WTC11 (cell line): ENCODE measurements at places on chromosomes 5 and 9. TPM values are rescaled to one million over a fixed set of nuclear protein-coding genes. Genes with fewer than 3 reads are reported as not detected.

FAM78A gene
- total RNA-seq, result 3.0 to 3.5 TPM (median 3.4 TPM) in 3 replicates

PCDHB7 gene
- total RNA-seq, result 0.17 to 0.27 TPM (median 0.23 TPM) in 3 replicates

ZNF883 gene
- total RNA-seq, result 22.0 to 25.4 TPM (median 22.6 TPM) in 3 replicates

PANK3 gene
- 76.7 to 90.2 TPM (median 81.8 TPM) in 3 replicates for total RNA-seq

CNTNAP3 gene
- total RNA-seq, result 4.6 to 7.9 TPM (median 4.8 TPM) in 3 replicates

MRRF gene
- total RNA-seq, result 36.1 to 42.3 TPM (median 38.8 TPM) in 3 replicates

GRM6 gene
- total RNA-seq, result 0.05 to 0.33 TPM in 2 of 3 replicates, not detected in the other
